ENCODE measurements at places on chromosomes 6 and 20. TPM values are rescaled to one million over a fixed set of nuclear protein-coding genes. Genes with fewer than 3 reads are reported as not detected.

MAPK13 gene
- total RNA-seq = 5.9 TPM

OR2B6 gene
- not detected for total RNA-seq

HAO1 gene
- total RNA-seq = not detected

MARCKS gene
- total RNA-seq = 195 TPM

C6orf58 gene
- not detected for total RNA-seq

ASCC3 gene
- 63.2 TPM for total RNA-seq

NOP56 gene
- 125 TPM for total RNA-seq

ATP9A gene
- total RNA-seq = 26.5 TPM

RMND1 gene
- 17.3 TPM for total RNA-seq

OR2H2 gene
- total RNA-seq = not detected

All from mammary microvascular endothelial cell (primary cell).